ENCODE measurements at places on chromosomes 7 and 10.

GRCh38 chr7:51138123-51139085 lies 178.2 kb downstream of the COBL start:
- DNase-seq, result no peak

GRCh38 chr7:135193615-135194081 lies 17.7 kb downstream of the WDR91 start:
- DNase-seq, result no peak

- no peak for DNase-seq
Measured at GRCh38 chr10:92847202-92847864, 987 bp upstream of the EXOC6 start.

DNA sequence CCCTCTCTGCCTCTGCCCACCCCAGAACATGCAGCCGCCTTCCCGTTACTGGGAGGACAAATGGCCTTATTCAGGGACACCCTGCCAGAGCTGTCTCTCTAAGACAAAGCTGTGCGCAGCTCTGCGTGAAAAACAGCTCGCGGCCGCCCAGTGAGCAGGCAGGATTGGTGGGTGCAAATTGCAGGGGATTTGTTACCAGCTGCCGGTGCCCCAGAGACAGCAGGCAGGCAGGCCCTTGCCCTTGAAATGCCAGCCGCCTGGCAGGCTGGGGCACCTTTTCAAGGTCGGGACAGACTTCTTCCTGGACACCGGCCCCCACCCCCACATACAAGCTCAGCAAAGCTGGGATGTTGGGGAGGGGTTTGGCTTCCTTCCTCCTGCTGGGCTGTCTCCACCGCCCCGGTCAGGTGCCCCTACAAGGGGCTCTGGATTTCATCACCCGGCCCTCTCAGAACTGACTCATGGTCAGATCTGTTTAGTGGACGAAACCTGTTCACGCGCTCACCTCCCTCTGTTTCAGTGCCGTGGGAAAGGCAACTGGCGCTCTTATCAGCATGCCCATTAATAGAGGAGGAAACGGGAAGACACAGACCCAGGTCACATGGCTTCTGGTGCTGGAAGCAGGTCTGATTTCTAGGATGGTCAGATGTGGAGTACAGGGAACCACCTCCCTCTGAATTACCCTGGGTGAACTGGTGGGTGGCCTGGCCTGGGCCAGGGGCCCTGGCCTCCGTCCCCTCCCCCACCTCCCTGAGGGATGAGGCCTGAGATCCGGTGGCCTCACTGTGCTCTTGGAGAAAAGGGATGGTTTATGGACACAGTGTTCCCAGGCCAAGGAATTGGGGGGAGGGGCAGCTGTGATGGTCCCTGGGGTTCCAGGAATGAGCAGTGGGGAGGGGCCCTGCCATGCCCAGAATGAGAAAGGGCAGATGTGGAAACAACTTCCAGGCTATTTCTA lies 123.9 kb upstream of the PPIF start:
- DNase-seq, result no peak
